ENCODE measurements at places on chromosomes 2 and 18.

GRCh38 chr18:39607034-39607433 is 2041.4 kb upstream of the CELF4 start:
- DNase-seq, result no peak

- DNase-seq, result no peak
Measured at GRCh38 chr2:152033011-152033925, 65.6 kb downstream of the CACNB4 start.

- no peak for DNase-seq
Measured at GRCh38 chr2:60547841-60548240, 5.6 kb downstream of the BCL11A start.

DNA sequence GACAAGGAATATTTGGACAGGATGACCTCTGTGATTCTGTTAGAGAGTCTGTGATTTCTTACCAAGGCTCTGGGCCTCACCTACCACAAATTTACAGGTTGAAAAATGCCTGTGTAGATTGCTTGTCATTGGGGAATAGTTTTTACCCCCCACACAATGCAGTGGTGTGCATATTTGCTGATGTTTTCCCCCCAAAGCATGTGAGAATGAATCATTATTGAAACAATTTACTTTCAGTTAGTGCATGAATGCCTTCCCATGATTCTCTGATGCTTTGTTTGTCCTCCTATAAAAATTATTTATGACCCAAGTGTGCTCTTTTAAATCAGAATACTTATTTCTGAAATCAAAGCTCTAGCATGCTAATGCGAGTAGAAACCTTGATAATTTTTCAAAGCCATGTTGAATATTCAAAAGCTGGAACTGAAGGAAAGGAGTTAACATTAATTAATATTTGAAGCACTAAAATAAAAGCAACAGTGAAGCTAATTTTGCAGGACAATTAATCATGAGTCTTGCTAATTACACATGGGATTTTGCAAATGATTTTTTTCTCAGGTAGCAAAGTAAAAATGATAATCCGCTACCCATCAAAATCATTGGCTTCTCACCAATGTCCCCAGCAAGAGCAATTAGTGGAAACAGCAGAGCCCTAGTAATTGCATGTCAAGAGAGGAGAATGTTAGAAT is 361.2 kb upstream of the HNRNPA3 start:
- no peak for DNase-seq

GRCh38 chr2:64982932-64983331 is 6.3 kb upstream of the SLC1A4 start:
- DNase-seq, result peak; percentile 56

DNA sequence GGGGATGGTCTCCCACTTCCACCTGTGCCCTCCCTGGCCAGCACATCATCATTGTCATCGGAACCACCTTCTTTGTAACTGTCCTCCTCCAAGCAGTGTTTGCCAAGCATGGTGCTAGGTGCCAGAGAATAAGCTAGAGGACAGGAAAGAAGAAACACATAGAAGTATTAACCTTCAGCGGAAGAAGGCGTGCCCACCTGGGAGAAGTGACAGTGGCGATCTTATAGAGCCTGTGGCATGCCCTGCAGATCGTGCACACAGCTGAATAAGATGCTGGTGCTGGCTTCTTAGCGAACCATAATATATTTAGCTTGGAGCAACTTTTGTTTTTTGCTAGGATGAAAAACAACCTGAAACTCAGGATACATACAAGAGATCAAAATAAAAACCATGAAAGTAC is 148.0 kb downstream of the FAM210A start:
- DNase-seq, result no peak

GRCh38 chr18:59906203-59906602 is 6.4 kb downstream of the PMAIP1 start:
- DNase-seq, result no peak

GRCh38 chr2:122643725-122644329 is 888.4 kb downstream of the TSN start:
- DNase-seq, result no peak

- DNase-seq, result no peak
Measured at GRCh38 chr2:240214790-240215675, 74.6 kb upstream of the OTOS start.

DNA sequence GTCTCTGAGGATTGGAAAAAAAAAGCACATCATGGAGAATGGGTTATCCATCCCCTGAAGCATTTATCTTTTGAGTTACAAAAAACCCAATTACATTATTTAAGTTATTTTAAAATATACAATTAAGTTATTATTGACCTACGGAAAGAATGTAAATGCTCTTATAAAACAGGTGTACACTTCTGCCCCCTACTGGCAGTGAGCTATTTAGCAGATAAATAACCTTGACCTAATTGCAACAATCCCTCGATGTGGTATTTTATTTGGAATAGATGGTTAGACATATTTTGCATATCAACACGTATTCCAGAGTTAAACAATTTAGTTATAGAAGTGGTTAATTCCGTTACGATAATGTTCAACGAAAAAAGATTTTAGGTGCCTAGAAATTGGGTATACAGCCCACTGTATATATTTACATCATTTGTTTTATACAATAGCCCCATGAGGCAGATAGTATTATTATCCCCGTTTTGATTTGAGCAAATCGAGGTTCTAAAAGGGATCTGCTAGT is 9.1 kb upstream of the DAW1 start:
- DNase-seq, result peak; percentile 65

- DNase-seq, result no peak
Measured at GRCh38 chr18:990197-990596, 85.5 kb downstream of the ADCYAP1 start.

- DNase-seq, result no peak
Measured at GRCh38 chr2:239396881-239397681, 3.7 kb downstream of the HDAC4 start.

GRCh38 chr2:236298924-236299475 is 34.8 kb upstream of the ASB18 start:
- no peak for DNase-seq

DNA sequence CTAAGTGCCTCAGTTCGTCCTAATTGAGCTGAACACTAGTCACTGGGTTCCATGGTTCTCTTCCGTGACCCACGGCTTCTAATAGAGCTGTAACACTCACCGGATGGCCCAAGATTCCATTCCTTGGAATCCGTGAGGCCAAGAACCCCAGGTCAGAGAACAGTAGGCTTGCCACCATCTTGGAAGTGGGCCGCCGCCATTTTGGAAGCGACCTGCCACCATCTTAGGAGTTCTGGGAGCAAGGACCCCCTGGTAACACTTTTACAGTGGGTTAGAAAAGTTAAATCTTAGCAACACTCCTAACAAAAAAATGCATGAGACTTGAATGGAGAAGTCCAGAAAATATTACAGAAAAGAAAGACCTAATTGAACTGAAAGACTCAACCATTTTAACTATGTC is 84.5 kb downstream of the TMEM18 start:
- DNase-seq, result no peak

- peak; percentile 85 for DNase-seq
Measured at GRCh38 chr2:71130152-71130904, at the start of the genes MCEE and MPHOSPH10. MCEE (minus strand) TSS chr2:71130229; CDS start chr2:71130219, 10 bp downstream. MPHOSPH10 (plus strand) TSS chr2:71130634; CDS start chr2:71130666, 32 bp downstream.

DNA sequence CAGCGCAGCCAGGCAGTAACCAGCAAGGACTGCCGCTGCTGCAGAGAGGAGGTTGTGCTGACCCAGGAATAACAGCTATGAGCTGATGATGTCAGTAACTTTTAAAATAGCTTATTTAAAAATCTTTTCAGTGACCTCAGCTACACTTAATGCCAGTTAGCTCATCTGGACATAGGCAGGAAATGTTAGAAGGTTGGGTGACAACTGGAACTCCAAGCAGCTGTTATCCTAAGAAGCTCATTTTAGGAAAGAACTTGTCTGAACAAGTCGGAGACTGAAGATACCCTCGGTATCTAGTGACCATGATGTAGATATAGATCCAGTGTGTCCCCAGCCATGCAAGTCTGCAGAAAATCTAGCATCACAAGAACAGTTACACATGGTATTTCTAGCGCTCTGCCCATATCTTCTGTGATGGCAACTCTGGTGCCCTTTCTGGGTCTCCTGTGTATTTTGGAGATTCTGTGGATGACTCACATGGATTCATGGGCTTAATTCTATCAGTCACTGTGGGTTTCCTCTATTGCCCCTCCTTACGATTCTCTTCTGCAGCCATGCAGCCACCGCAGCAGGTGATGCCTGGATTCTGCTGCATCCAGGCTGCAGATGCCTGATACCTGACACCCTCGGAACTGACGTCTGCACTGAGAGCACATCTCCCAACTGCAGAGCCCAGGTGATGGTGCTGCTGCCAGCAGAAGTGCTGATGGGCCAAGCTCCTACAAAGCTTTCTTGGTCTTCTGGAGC is 19.8 kb upstream of the PLEK start:
- no peak for DNase-seq

- DNase-seq, result peak; percentile 27
Measured at GRCh38 chr18:11034884-11035283, 114.5 kb downstream of the PIEZO2 start.

DNA sequence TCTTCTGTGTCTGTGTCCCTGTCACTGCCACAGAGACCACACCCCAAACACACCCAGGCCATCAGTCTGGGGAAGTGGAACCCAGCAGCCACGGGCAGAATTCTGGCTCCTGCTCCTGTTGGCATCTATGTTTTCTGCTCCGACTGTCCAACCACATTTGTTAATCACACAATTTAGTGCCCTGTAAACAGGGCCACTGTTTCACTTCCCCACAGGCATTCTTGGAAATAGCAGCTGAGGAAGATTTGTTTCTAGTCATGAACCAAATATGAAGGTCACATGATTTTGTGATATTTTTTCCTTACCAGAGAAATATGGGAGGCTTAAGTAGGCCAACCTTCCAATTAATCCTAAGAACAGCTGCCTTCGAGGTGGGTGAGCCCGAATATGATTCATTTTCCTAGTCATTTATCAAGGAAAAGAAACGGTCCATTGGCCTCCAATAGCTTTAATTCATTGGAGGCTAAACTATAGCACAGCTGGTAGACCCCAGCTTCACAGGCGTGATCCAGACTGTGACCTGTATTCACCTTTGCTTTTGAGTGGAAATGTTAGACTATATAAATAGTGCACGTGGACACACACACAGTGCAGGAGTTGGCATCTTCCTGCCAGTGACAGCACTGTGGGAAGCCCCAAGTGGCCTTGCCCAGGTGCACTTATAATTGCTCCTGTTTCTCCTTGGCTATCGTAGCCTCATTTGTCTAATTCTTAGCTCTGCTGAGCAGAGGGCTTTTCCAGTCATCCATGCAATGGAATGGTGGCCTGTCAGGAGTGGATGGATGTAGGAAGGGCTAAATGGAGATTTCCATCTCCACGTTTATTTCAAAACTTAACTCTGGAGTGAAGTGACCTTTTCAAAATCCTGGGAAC is 267.9 kb downstream of the LPIN1 start:
- DNase-seq, result no peak

GRCh38 chr2:136653861-136654260 is 111.5 kb upstream of the THSD7B start:
- no peak for DNase-seq

DNA sequence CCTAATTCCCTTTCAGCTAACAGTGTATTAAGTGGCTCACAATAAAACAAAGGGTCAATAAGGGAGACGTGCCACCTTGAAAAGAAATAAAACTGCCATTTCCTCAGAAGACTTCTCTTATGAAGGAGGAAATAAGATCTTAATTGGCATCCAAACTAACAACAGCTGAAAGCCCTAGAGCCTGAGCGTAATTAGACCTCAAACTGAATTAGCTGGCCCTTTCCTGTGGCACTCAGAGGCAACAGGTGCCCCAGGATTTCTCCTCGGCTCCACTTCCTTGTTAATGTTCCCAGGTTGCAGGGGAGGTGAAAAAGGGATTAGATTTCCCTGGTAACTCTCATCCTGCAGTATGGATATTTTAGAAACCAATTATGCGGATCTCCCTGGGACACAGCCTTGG is 804.3 kb downstream of the DCDC2C start:
- DNase-seq, result no peak

DNA sequence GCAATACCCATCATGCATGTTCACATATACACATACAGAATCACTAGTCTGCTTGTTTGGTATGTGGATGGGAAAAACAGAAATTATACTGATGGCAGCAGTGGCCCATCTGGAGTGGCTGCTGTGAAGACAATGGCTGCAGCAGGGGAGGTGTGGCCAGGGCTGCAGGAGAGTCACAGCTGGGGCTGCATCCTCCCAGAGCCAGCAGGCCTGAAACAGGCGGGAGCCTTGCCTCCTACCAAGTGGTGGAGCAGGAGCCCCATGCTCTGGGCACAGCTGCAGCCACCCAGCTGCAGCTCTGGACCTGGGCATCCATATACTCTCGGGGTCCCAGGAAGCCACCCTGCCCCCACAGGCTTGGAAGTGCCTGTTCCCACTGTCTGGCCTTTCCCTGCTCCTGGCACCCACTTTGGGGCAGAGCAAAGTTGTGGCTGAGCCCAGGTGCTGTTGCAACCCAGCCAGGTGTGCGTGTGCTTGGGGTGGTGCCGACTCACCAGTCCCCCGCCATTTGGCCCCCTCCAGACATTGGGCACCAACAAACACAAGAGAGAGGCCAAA is 136.6 kb downstream of the SPAG16 start:
- DNase-seq, result no peak

DNA sequence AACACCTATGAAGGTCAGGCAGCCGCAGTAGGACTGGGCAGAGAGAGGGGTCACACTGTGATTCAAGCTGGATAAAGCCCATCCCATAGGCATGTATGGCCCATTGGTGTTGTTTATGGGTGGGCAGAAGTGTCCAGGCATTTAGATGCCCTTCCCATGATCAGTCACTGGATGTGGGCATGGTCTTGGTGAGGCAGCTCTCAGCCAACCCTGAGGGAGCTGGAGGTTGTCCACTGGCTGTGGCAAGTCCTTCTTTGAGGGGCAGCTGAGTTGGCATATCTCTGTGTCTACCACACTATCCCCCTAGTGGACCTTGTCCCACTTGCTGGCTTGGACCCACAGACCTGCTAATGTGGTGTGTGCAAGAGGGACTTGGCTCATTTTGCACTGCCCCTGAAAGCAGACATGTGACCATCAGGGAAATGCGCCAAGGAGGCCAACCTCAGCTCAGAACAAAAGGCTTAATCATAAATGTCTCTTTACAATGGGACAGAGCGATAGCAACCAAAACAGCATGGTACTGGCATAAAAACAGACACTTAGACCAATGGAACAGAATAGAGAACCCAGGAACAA is 82.0 kb downstream of the TMEM17 start:
- DNase-seq, result no peak

- no peak for DNase-seq
Measured at GRCh38 chr2:177545981-177546585, 153.5 kb downstream of the AGPS start.

DNA sequence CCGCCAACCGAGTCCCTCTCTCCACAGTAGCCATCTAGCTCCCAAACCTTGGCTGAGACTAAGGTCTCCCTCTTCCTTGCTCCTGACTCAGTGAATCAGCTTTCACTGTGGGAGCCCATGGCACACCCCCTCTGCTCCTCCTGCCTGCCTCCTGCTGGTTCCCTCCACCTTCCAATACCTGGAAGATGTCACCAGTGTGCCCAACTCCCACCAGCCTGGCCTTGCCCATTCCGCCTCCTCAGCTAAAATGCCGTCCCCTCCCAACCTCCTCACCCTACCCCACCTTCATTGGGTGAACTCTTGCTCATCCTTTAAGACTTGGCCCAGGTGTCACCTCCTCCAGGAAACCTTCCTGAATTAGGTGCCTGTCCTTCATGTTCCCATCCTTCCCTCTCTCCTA is 129.9 kb upstream of the SMAD2 start:
- no peak for DNase-seq

GRCh38 chr2:603427-603826 is 73.8 kb downstream of the TMEM18 start:
- no peak for DNase-seq
